Karpas-422 (cell line): ENCODE measurements at places on chromosomes 2 and 18.

GRCh38 chr18:79026491-79026890, 42.7 kb upstream of the ATP9B start:
- H3K36me3 ChIP-seq = no peaks in the 10 kb centered on the region
- no peak overlapping the region for H3K27ac ChIP-seq
- H3K27me3 ChIP-seq = peaks cover 3% of the 10 kb centered on the region; the same call in 1 of the 2 replicates
- DNase-seq = no peak
- no peaks in the 10 kb centered on the region for H3K4me1 ChIP-seq
- H3K4me3 ChIP-seq = no peak overlapping the region

- no peak overlapping the region for H3K27ac ChIP-seq
- H3K4me3 ChIP-seq = no peak overlapping the region
- DNase-seq = no peak
- H3K36me3 ChIP-seq = peaks cover 10% of the 10 kb centered on the region; the same call in 1 of the 2 replicates
These were observed 104.3 kb downstream of the AGPS start for GRCh38 chr2:177496921-177497320.

- no peaks in the 10 kb centered on the region for H3K27me3 ChIP-seq
- no peaks in the 10 kb centered on the region for H3K4me1 ChIP-seq
- DNase-seq = no peak
- no peaks in the 10 kb centered on the region for H3K36me3 ChIP-seq
- no peak overlapping the region for H3K27ac ChIP-seq
These were observed 63.3 kb downstream of the LPIN1 start for GRCh38 chr2:11809586-11810236.

DNA sequence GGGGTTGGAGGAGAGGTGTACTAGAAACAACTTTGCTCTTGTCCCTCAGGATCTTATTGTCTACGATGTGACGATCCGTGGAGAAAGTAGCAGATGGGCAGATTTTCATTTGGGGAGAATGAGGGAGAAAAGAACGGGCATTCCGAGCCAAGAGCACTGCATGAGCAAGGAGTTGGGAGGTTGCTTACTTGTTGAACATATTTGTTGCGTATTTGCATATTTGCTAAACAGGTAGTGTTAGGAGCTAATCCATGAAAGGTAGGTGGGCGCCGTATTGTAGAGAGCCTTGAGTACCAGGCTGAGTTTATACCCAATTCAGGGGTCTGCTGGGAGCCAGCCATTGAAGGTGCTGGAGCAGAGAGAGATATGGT, 490 bp downstream of the BCS1L start:
- peaks cover 23% of the 10 kb centered on the region for H3K4me1 ChIP-seq
- H3K4me3 ChIP-seq = peak overlapping the region; percentile 87
- H3K27ac ChIP-seq = no peak overlapping the region
- no peak for DNase-seq

DNA sequence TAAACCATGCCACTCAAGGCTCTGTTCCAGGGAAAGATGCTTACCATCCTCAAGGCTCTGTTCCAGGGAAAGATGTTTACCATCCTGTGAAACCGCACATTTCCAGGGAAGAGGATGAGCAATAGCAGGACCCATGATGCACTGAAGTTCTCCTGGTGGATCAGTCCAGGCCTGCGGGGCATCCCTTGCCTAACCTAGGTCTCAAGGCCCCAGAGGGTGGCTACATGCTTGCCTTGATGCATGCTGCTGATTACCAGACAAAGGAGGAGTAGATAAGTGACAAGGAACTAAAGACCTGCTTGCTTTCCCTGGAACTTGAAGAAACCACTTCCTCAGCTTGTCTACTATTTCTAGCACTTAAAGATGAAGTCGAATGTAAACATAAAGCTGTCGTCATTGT, 111.0 kb upstream of the LINC00305 start:
- no peaks in the 10 kb centered on the region for H3K27me3 ChIP-seq
- H3K4me1 ChIP-seq = no peaks in the 10 kb centered on the region

DNA sequence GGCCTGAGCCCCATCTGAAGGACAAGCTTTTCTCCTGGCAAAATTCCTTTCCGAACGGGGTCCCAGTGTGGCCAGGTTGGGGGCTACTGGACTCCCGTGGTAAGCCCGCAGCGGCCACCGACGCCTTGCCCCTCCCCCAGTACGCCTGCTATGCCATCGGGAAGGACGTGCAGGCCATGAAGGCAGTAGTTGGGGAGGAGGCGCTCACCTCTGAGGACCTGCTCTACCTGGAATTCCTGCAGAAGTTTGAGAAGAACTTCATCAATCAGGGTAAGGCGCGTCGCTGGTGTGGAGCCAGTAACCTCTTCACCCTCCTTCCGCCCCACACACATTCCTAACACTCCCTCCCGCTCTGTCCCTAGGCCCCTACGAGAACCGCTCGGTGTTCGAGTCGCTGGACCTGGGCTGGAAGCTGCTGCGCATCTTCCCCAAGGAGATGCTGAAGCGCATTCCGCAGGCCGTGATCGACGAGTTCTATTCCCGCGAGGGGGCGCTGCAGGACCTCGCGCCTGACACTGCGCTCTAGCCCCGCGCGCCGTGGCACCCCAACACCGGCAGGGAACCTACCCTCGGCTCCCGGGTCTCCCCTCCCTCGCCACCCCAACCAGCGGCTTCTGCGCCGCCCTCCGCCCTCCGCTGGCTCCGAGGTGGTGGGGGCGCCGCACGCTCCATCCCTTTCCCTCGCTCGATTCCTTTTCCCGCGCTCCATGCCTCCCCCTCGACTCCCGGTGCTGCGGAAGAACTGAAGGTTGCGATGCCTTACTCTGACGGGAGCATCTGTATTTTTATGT, 13.6 kb upstream of the ANKRD53 start:
- no peak overlapping the region for H3K27ac ChIP-seq
- H3K4me1 ChIP-seq = peaks cover 9% of the 10 kb centered on the region
- peak; percentile 94 for DNase-seq
- no peaks in the 10 kb centered on the region for H3K27me3 ChIP-seq
- H3K36me3 ChIP-seq = no peaks in the 10 kb centered on the region

DNA sequence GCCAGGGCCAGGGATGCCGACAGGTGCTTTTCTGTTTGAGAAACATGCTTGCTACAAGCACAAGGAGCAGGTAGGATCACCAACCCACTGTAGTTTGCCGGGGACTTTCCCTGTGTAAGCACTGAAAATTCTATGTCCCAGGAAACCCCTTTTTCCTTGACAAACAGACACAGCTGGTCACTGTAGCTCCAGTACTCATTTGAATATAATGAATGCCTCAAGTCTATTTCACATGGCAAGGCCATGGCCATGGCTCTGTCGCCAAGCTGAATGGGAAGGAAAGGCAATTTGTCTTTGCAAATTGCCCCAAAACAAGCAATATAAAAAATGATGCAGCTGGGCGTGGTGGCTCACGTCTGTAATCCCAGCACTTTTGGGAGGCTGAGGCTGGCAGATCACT, 49.6 kb upstream of the IGFBP2 start:
- H3K4me1 ChIP-seq = no peaks in the 10 kb centered on the region; the same call in 1 of the 2 replicates
- no peak overlapping the region for H3K4me3 ChIP-seq
- no peaks in the 10 kb centered on the region for H3K27me3 ChIP-seq
- DNase-seq = no peak
- no peak overlapping the region for H3K27ac ChIP-seq
- no peaks in the 10 kb centered on the region for H3K36me3 ChIP-seq

- no peaks in the 10 kb centered on the region for H3K27me3 ChIP-seq
- H3K36me3 ChIP-seq = no peaks in the 10 kb centered on the region
- H3K4me3 ChIP-seq = no peak overlapping the region
- no peak for DNase-seq
These were observed 129.2 kb downstream of the RBMS1 start for GRCh38 chr2:160364364-160364763.

DNA sequence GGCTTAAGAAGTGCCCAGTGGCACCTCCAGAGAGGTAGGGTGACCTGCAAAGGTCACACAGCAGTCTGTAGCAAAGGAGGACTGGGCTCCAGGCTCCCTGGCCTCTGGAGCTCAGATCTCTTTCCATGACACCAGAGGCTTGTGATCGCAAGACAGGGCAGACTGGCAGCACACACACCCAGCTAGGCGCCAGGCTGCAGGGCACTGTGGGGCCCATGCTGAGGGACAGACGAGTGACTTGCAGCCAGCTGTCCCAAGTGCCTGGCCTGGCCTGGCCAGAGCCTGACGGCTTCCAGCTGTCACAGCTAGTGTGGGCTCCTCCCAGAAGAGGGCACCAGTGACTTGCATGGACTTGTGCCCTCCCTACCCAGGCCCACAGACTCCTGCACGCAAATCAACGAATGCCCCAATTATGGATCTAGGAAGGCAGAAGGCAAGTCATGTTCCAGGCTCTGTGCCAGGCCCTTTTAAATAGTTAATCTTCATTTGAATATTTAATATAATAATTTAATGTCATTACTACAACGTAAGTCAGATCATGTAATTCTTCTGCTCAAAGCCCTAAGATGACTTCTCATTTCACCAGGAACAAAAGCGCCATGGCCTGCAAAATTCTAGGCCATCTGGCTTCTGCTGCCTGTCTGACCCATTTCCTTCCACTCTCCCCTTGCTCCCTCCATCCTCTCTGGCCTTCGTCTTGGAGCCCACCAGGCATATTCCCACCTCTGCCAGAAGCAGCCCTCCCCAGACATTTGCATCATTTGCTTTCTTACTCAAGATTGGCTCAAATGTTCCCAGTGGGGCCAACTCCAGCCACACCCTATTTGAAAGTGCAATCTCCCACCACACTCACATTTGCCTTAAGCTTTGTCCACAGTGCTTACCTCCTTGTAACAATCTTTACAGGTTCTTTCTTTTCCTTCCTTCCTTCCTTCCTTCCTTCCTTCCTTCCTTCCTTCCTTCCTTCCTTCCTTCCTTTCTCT, 3.7 kb upstream of the SPEG start:
- no peak overlapping the region for H3K4me3 ChIP-seq
- no peaks in the 10 kb centered on the region for H3K27me3 ChIP-seq
- peak; percentile 40 for DNase-seq
- H3K36me3 ChIP-seq = no peaks in the 10 kb centered on the region

- no peak for DNase-seq
- H3K4me1 ChIP-seq = peaks cover 22% of the 10 kb centered on the region
- no peaks in the 10 kb centered on the region for H3K36me3 ChIP-seq
- no peaks in the 10 kb centered on the region for H3K27me3 ChIP-seq
These were observed 21.3 kb upstream of the SLC66A3 start for GRCh38 chr2:11133936-11134320.

DNA sequence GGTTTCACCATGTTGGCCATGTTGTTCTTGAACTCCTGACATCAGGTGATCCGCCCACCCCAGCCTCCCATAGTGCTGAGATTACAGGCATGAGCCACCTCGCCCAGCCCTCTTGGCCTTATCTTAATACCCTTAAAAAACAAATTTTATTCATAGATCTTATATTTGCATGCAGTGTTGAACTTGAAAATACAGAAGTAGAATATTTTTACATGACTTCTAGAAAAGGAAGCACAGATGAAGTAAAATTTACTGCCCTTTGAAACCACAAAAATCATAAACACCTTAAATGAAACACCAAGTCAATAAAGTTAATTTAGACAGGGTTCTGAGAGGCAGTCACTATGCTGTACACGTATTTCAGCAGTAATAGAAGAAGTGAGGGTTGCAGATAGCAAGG, 145.7 kb downstream of the CERS6 start:
- DNase-seq = peak; percentile 44
- H3K4me3 ChIP-seq = no peak overlapping the region
- no peak overlapping the region for H3K27ac ChIP-seq
- H3K4me1 ChIP-seq = peaks cover 6% of the 10 kb centered on the region

- H3K4me1 ChIP-seq = no peaks in the 10 kb centered on the region
- H3K27ac ChIP-seq = no peak overlapping the region
- no peaks in the 10 kb centered on the region for H3K36me3 ChIP-seq
- no peak overlapping the region for H3K4me3 ChIP-seq
- no peak for DNase-seq
These were observed 29.9 kb upstream of the STK39 start for GRCh38 chr2:168277276-168277675.

- H3K4me1 ChIP-seq = peaks cover 5% of the 10 kb centered on the region
- H3K27me3 ChIP-seq = no peaks in the 10 kb centered on the region
- no peak for DNase-seq
- H3K36me3 ChIP-seq = no peaks in the 10 kb centered on the region
These were observed 571.1 kb downstream of the TNS1 start for GRCh38 chr2:217431577-217432269.

GRCh38 chr2:152594022-152594766, 123.1 kb downstream of the PRPF40A start:
- H3K4me1 ChIP-seq = peaks cover 15% of the 10 kb centered on the region
- no peaks in the 10 kb centered on the region for H3K36me3 ChIP-seq
- H3K27me3 ChIP-seq = no peaks in the 10 kb centered on the region

DNA sequence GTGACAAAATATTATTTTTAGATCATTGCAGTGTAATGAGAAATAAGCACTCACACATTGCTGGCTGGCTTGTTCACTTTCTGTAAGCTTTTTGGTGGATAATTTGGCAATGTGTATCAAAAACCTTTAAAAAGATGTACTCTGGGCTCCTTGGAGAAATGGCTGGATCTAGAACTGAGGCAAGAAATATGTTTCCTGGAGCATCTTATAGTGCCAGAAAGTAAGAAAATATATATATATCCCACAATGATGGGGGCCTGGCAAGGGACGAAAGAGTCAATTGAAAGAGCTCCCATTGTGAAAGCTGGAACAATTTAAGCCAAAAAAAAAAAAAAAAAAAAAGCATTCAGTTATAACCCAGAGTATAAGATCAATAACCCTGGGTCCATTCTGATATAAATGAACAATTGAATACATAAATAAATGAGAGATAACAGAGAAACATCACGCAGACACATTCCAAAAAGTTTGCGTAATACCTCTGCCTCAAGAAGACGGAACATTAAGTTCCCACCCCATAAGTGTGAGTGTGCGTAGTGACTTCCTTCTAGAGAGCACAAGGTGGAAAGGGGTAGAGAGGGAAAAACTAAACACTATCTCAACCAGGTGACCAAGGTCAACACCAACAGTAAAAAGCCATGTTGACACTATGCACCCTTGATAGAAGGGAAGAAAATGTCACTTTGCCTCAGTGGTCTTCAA, 77.5 kb downstream of the BIN1 start:
- H3K27me3 ChIP-seq = no peaks in the 10 kb centered on the region
- no peak overlapping the region for H3K4me3 ChIP-seq
- no peaks in the 10 kb centered on the region for H3K4me1 ChIP-seq
- no peaks in the 10 kb centered on the region for H3K36me3 ChIP-seq
- no peak for DNase-seq
- no peak overlapping the region for H3K27ac ChIP-seq

GRCh38 chr2:137942833-137943677, 21.2 kb upstream of the HNMT start:
- no peak overlapping the region for H3K27ac ChIP-seq
- DNase-seq = no peak
- no peak overlapping the region for H3K4me3 ChIP-seq
- H3K27me3 ChIP-seq = no peaks in the 10 kb centered on the region

DNA sequence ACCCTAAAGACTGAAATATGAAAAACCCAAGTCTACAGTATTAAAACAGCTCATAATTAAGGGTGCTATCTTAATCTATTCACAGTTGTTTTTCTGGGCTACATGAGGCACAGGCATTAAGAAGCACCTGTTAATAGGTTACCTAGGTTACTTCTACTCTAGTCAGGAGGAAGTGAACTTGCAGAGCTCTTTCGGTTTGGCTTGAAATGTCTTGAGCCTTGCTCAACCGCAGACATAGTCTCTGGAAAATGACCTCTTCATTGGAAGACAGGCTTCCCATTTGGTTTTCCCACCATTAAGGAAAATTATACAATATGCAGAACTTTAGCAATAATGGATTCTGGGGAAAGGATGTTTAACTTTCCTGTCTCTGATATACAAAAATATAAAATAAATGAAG, 142.3 kb upstream of the KCNJ3 start:
- no peaks in the 10 kb centered on the region for H3K4me1 ChIP-seq
- DNase-seq = no peak
- H3K4me3 ChIP-seq = no peak overlapping the region
- H3K36me3 ChIP-seq = no peaks in the 10 kb centered on the region
- no peak overlapping the region for H3K27ac ChIP-seq

- H3K27ac ChIP-seq = no peak overlapping the region
- peaks cover 11% of the 10 kb centered on the region for H3K36me3 ChIP-seq
- H3K4me3 ChIP-seq = no peak overlapping the region
These were observed 127.1 kb downstream of the STK39 start for GRCh38 chr2:168120310-168120709.
